Psoas muscle (tissue), 8 donors: ENCODE measurements at places on chromosomes 11 and 22.
A peak's percentile ranks its signal among the peaks of the same experiment; 100 is the strongest.

- no peak for DNase-seq
Measured at GRCh38 chr11:36333897-36334296, 37.8 kb downstream of the PRR5L start.

DNA sequence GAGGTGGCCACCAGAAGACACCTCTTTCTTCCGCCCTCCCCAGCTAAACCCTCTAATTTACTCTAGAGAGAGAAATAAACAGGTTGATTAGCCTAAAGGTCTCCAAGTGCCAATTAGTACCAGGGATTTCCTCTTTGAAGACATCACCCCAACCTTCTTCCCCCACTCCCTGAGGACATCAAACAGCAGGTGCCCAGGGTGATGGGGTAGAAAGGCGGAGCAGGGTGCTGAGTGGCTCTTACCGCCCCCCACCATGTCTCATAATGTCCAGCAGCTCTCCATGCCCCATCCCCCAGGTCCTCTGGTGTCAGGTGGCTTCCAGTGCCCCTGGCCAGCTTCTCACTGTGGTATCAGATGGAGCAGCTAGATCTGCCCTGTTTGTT lies 5.3 kb upstream of the GNAZ start:
- peak; percentile 23 for DNase-seq

GRCh38 chr11:12897390-12897789 lies 111.7 kb upstream of the RASSF10 start:
- DNase-seq = peak; percentile 76

DNA sequence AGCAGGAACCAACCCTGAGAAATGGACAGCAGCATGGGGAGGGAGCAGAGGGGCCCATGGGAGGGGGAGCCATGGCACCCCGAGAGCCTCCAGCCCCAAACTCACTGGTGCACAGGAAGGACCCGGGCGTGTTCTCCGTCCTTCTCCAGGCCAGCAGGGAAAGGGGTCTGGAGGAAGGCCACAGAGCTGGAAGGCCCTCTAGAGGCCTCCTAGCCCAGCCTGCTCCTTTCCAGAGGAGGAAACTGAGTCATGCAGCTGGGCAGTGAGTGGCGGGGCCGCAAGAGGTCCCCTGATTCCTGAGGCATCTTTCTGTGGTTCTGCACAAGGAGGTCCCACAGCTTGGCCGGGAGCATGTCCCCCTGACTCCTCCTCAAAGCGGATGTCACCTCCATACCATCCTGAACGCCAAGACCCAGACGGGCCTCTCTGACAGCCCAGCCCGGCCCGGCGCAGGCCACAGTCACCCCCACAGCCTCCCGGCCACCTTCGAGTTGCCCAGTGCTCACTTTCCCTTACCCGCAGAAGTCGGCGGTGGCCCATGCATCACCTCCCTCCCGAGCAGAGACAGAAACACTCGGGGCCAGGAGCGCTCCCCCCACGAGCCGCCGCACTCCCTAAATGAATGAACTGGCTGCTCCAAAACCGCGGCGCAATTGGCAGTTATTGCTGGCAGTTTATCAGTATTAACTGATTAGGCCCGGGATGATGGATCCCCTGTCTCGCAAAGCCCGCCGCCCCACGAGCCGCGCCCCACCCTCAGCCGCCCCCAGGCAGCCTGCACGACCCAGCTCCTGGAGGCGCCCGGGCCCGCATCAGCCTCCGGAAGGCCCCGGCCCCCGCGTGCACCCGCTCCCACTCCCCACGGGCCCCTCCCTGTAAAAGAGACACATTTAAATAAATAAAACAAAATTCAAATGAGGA lies 272.5 kb downstream of the BUD13 start:
- no peak for DNase-seq

GRCh38 chr11:62176766-62177165 lies 13.2 kb upstream of the SCGB1D1 start:
- no peak for DNase-seq

DNA sequence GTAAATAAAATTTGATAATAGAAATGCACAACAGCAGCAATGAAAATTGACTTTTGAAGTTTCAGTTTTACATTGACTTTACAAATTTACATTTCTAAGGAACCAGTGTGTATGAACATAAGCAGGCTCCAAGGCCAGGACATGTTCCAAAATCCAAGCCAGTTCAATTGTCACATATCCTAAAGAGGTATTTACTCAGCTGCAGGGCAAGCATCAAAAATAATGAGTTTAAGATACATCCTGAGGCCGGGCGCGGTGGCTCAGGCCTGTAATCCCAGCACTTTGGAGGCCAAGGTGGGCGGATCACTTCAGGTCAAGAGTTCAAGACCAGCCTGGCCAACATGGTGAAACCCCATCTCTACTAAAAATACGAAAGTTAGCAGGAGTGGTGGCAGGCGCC lies 39.0 kb upstream of the AKIP1 start:
- no peak for DNase-seq
